ENCODE measurements at places on chromosomes 7 and 10.

DNA sequence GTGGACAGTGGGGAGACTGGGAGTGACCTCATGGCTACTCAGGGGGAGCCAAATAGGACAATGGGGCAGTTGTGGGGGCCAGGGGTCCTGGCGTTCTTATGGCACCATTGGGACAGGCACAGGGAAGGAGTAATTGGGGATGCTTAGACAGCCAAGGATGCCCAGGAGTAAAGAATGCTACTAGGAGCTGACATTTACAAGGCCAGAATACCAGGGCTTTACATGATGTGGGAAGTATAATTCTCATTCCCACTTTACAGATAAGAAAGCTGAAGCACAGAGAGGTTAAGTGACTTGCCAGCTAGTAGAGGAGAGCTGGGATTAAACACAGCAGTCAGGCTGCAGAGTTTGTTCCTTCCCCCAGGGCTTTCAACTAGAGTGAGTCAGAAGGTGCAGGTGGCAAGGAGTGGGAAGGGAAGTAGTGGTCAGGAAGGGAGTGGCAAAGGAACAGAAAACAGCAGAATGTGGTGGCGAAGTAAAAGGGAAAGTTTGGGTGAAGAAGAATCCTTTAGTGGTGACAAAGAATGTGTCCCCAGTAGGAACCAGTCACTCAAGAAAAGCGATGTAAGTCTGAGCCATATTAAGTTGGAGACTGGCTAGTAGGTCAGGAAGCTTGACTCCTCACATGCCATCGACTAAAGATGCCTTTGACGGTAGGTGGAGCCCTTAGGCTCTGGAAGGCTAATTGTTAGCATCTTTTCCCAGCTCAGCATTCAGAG is 32.8 kb downstream of the CPVL start:
- no peak for DNase-seq

DNA sequence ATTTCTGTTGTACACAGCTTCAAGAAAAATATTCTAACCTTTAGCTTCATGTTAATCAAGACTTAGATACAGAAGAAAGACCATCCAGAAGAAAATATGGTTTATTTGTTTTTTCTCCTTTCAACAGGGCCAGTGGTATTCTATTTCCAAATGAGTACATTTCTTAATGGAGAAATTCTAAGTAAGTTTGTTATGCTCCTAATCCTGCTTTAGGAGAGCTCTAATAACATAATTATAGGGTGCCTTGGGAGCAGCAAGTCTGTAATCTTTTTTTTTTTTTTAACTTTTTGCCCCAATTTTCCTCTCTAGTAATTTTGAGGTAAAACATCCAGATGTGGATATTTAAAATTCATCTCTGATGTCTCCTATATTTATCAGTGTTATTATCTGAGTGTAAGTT is 98.1 kb downstream of the ADD3 start:
- DNase-seq, result no peak

DNA sequence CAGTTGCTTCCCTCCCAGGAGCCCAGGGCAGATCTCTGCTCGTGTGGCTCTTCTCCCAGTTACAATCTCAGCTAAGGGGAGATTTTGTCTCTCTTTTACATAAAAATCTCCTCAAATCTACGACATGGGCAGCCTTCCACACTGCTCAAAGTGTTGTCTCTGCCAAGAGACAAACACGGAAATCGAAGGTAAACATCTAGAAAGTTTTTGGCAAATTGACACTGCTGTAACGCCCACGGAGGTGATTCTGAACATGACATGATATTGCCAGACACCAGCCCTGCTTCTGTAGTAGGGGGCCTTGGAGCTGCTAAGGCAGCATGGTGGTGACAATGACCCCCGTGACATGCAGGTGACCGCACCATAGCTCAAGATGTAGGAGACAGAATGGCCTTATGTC is 128.3 kb downstream of the CCDC3 start:
- no peak for DNase-seq

DNA sequence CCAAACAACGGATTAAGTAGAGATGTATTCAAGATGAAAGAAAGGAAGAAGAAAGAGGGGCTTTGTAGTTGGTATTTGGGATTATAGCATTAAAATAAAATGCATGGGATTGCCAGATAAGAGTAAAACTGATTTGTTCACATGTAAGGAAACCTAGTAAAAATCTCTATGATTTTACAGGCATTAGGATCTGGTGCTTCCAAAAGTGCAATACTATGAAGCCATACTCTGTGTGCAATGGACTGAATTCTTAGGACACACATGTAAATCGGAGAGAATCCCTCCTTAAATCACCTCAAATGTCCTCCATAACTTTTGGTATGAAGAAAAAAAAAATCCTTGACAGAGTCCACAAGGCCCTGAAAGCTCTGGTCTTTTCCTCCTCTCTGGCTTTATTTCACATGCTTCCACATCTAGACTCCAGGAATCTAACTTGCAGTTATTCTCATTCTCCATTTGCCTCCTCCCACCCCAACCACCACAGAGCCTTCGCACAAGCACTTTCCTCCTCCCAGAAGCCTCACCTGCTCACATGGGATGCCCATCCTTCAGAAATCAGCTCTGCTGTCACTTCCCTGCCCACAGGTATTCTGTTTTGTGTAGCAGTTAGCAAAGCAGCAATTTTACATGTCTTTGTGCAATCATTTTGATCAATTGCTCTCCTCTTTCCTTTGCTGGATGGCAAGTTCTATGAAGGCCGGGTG is 378.3 kb downstream of the KCNMA1 start:
- no peak for DNase-seq

- no peak for DNase-seq
Observed at GRCh38 chr7:2837496-2837895, 6.6 kb downstream of the GNA12 start.

DNA sequence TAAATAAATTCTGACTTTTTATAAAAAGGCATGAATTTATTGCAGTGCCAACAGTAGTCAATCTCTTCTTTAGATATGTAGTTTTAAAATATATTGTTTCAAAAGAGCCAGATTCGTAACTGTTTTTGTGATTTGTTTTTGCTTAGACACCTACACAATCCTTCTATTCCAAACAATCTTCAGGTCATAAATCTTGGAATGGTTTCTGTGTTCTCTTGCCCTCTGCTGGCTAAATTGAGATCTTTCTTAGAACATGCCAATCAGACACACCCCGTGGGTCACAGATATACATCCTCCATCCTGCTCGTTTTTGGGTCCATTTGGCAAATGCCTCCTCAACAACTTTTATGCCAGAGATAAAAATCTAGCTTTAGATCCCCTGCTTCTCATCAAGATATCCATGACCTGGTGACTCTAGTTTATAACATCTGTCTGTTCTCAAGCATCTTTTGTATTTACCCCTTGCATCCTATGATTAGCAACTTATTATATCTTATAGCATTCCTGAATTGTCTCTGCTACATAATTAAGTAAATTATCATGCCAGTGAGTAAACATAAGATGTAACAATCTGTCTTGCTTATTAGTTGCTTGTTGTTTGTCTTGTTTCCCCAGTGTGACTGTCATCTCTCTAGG is 35.3 kb upstream of the IFRD1 start:
- no peak for DNase-seq

DNA sequence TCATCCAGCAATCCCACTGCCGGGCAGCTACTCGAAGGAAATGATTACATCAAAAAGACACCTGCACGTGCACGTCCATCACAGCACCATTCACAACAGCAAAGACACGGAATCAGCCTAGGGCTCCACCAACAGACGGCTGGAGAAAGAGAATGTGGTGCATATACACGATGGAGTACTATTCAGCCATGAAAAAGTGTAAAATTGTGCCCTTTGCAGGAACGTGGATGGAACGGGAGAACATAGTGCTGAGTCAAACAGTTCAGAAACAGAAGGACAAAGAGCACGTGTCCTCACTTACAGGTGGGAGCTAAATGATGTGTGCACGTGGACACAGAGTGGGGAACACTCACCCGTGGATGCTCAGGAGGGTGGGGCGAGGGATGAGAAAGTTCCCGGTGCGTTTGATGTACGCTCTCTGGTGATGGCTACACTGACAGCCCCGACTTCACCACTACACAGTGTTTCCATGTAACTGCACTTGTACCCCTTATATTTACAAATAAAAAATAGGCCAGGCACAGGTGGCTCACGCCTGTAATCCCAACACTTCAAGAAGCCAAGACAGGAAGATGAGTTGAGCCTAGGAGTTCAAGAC is 92.0 kb downstream of the PDGFA start:
- DNase-seq, result no peak

GRCh38 chr10:14658331-14659127 is 116.2 kb downstream of the FAM107B start:
- no peak for DNase-seq

DNA sequence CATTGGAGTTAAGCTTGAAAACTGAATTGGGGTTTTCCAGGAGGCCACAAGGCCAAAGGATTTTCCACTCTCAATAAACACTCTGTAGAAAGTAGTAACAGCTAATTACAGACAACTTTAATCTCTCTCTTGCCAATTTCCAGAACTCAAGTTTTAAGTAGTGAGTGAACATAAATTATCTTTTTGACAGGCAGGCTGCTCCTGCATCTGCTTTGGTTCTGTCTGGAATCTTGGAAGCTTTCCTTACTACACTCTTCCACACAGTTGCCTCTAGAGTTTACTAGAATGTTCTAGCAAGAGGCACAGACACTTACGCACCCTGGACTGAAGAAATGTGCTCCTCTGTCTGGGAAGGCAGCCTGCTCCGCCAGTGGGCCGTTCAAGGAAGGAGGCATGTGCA is 90.5 kb upstream of the WAC start:
- no peak for DNase-seq

- no peak for DNase-seq
Observed at GRCh38 chr7:155166673-155167370, 96.7 kb downstream of the HTR5A start.

All from activated CD8-positive, alpha-beta memory T cell treated with anti-CD3 and anti-CD28 coated beads for 48 hours (primary cell).